A549 treated with AZD2906 at 1 μM for 4 hours (cell line): ENCODE measurements at places on chromosomes 7 and 10. TPM values are rescaled to one million over a fixed set of nuclear protein-coding genes. Genes with fewer than 3 reads are reported as not detected.

The SLC13A4 gene
- not detected in 5 replicates for total RNA-seq

The FOXP2 gene
- total RNA-seq = not detected in 5 replicates

The TRRAP gene
- total RNA-seq = 14.7 to 17.8 TPM (median 16.2 TPM) in 5 replicates

The RARRES2 gene
- not detected in 5 replicates for total RNA-seq

The SPOCK2 gene
- 0.29 to 0.53 TPM (median 0.40 TPM) in 5 replicates for total RNA-seq

The FAM13C gene
- total RNA-seq = 0.06 to 0.09 TPM (median 0.08 TPM) in 5 replicates

The TAC1 gene
- total RNA-seq = 0.07 TPM in 1 of 5 replicates, not detected in the others

The SAP25 gene
- 0.15 to 0.47 TPM (median 0.25 TPM) in 5 replicates for total RNA-seq

The ANXA11 gene
- total RNA-seq = 145 to 213 TPM (median 201 TPM) in 5 replicates

The ZNF394 gene
- 15.9 to 18.4 TPM (median 17.9 TPM) in 5 replicates for total RNA-seq

The TMEM229A gene
- total RNA-seq = not detected in 5 replicates

The ADAM22 gene
- 0.18 to 0.27 TPM (median 0.24 TPM) in 5 replicates for total RNA-seq

The WIPF3 gene
- 0.41 to 0.56 TPM (median 0.48 TPM) in 5 replicates for total RNA-seq

The PPP1R3A gene
- total RNA-seq = not detected in 5 replicates

The CDH23 gene
- total RNA-seq = 1.8 to 3.0 TPM (median 2.7 TPM) in 5 replicates

The PRSS37 gene
- total RNA-seq = not detected in 5 replicates

The GFRA1 gene
- 8.8 to 10.2 TPM (median 9.7 TPM) in 5 replicates for total RNA-seq

The BAG3 gene
- total RNA-seq = 213 to 268 TPM (median 267 TPM) in 5 replicates

The RASA4B gene
- total RNA-seq = 1.2 to 2.1 TPM (median 1.5 TPM) in 5 replicates

The INSYN2A gene
- total RNA-seq = 1.4 to 1.8 TPM (median 1.5 TPM) in 5 replicates

The CD36 gene
- total RNA-seq = 0.07 to 0.20 TPM (median 0.09 TPM) in 4 of 5 replicates, not detected in the other

The FKBP6 gene
- not detected in 5 replicates for total RNA-seq

The PRSS58 gene
- not detected in 5 replicates for total RNA-seq
